Stimulated activated CD4-positive, alpha-beta T cell treated with anti-CD3 and anti-CD28 coated beads, Interleukin-12 subunit alpha, Interleukin-12 subunit beta, amount 100 ng/mL, for 4 hours (primary cell): ENCODE measurements at places on chromosomes 3 and 15.
A peak's percentile ranks its signal among the peaks of the same experiment; 100 is the strongest.

DNA sequence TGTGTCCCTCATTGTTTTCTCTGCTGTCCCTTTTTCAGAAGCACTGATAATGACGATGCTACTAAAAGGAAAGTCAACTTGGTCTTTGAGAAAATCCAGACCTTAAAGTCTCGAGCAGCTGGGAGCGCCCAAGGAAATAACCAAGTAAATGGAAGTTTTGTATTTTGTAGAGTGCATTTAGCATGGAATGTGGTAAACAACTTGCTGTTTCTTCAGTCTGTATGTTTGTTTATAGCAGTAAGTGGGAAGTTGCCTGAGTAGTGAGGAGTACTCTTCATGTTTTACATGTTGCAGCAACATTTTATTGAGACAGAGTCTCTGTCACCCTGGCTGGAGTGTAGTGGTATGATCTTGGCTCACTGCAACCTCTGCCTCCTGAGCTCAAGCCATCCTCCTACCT lies 66.0 kb downstream of the CGNL1 start:
- DNase-seq, result no peak

- DNase-seq, result no peak
These were observed 100.4 kb downstream of the PCCB start for GRCh38 chr3:136350557-136350956.

DNA sequence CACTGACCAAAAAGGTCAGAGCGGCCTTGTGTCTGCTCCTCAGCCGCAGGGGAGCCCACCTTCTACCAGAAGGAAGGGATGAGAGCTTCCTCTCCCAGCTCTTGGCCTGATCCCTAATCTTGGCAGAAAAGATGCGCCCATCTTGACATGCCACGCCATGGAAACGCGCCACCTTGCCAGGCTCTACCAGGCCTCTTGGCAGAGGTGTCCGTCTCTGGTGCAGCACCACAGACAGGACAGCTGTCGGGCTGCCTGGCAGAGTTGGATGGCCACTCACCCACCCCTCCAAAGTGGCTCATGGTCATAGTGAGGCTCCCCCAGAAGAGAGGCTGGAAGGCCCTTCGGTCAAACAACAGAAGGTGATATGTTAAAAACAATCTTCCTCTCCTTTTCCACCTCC lies 105.2 kb downstream of the LIPC start:
- DNase-seq, result no peak

- no peak for DNase-seq
These were observed 157.1 kb upstream of the TMC3 start for GRCh38 chr15:81531109-81531592.

DNA sequence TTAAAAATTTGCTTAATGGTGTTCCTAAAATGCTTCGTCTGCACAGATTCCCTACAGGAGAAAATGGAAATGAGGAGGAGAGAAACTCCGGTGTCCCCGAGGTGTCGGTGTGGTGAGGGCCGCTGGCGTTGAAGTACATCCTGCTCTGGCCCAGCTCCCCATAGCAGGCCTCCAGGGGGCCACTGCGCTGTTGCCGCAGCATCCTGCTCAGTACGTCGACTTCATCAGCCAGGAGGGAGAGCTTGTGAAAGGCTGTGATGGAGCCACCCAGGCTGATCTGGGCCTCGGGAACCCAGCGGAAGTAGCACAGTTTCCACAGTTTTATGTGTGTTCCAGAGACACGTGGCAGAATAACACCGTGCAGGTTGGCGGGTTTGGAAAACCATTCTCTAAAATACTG lies 37.8 kb downstream of the FAN1 start:
- DNase-seq, result no peak

- no peak for DNase-seq
These were observed 62.4 kb downstream of the RAD18 start for GRCh38 chr3:8900869-8901268.

DNA sequence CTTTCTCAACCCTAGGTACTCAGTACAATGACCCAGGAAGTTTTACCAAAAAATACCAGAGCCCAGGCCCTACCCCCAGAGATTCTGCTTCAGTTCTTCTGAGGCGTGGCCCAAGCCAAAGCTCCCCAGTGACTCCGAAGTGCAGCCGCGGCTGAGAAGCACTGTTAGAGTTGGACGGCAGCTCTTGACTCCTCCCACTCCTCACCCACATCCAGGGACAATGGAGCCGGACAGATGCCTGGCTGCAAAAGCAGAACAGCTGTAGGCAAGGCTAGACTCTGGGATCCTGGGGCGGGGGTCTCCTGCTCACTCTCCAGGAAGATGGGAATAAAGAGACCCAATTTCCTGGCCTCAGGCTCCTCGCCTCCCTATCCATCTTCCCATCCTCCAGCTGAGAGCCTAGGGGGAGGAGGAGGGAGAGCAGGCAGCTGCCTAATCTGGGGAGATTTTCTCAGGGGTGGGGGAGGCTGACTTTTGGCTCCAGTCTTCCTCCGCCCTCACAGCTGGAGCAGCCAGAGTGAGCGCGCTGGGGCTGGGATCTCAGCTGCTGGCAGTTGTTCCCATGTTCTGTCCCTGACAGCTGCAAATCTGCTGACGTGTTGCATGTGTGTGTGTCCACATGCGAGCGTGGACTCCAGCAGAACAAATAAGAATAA lies 223.8 kb downstream of the OPA1 start:
- DNase-seq, result no peak

DNA sequence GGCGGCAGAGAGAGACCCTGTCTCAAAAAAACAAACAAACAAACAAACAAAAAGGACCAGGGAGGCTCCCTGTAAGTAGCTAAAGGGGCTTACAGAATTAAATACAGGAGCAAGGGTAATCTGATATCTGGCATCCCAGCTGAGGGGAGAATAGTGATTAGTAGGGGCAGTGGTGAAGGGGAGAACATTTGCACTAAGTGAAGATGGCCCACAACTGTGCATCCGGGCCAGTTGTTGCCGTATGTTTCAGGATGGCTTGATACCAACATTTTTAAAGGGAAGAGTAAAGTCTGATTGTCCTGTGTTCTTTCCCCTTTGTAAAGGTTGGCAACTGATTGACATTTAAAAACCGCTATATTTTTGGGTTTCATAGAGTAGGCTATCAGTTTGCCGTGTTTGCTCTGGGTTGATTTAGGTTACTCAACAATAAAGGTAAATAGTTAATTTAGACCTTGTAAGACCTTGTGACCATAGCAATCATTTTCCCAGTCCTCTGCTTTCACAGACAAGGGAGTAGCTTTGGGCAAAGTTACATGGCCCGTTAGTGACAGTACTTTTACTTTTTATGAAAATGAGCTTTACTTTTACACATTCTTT lies 167.8 kb downstream of the PTPRG start:
- no peak for DNase-seq

DNA sequence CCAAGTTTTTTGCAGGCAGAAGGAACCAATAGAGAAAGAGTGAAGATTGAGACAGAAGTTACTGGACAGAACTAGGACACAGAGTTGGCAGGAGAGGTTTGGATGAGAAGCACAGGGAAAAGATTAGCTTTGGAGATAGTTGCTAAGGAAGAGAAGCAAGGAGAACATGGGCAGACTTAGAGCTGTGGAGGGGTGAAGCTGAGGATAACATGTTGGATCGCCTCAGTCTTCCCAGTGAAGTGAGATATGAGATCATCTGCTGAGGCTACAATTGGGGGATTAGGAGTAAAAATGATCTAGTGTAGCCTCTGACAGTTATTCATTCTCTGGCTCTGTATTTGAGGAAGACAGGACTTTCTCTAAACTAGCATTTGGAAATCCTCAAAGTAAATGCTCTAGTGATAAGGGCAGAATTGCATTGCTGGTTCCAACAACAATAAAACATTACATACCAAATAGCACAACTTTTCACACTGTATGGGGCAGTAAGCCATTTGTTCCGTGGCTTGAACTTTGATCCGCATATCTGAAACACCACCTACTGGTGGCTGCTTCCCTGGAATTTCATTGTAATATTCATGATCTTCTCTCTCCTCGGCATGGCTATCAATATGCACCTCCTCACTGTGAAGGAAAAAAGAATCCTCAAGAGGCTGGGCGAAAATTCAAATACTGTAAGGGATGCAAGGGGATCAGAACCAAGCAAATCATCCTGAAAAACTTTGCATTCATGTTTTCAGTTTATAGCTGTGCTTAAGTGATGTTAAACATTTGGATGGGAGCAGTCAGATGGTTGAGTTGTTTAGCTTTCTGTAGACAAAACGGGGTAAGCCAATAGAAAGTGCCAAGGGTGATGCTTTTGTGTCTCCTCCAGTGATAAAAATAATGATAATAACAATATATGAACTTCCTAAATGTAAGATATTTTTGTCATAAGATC lies 22.2 kb upstream of the EID1 start:
- no peak for DNase-seq

DNA sequence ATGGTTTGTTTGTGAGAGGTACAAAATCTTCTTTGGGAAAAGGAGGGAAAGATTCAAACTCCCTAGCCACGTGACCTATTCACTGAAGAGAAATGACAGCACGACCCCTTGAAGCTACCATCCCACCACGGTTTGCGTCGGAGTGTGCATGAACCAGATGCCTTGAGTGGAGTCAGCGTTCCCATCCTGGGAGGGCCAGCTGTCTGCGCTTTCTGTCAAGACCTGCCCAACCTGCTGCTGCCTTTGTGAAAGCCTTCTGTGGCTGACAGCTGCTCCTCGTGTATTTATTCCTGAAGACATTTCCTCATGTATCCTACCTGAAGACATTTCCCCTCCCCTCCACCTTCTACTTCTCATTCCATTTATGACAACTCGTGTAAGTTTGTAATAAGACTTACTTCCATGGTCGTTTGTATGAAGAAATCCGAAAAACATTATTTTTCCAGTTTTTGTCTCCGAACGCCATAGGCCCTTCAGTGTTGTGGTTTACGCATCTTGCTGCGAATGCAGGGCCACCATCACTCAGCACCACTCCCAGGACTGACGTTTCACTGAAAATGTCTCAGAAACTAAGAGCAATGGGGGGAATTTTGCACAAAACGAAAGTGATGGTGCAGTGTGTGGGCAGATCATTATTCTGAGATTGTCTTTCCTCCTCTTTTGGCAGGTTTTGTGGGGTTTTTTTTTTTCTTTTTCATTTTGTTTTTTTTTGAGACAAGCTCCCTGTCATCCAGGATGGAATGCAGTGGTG lies 18.9 kb downstream of the EBLN2 start:
- no peak for DNase-seq

DNA sequence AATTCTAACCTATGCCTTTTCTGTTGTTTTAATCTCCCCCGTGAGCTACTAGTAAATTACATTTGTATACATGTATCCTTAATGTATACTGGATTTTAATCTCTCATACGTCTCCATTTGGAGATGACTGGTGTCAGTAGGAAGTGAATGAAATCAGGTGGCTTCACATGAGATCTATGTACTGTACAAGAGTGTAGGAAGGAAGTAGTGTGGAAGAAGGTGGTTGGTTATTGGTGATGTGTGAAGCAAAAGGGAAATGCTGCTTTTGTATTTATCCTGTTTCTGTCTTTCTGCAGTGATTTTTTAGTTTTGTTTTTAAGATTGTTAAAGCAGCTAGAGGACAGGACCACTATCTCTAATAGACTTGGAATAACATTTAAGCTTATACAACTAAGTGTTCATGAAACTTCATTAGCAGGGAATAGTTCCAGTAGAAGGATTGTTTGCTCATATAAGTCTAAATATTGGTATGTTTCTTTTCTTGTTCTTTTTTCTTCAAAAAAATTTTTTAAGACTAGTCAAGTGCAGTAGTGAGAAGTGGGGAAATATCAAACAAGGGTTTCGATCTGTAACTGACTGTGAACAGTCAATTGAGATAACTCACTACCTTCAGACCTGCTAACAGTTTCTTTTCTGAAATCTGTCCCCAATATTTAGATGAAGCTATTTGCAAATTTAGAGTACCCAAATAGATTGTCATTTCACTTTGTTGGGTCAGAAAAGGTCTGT lies 15.3 kb downstream of the SNX1 start:
- DNase-seq, result no peak

GRCh38 chr3:149702691-149703441 lies 45.0 kb upstream of the WWTR1 start:
- no peak for DNase-seq

DNA sequence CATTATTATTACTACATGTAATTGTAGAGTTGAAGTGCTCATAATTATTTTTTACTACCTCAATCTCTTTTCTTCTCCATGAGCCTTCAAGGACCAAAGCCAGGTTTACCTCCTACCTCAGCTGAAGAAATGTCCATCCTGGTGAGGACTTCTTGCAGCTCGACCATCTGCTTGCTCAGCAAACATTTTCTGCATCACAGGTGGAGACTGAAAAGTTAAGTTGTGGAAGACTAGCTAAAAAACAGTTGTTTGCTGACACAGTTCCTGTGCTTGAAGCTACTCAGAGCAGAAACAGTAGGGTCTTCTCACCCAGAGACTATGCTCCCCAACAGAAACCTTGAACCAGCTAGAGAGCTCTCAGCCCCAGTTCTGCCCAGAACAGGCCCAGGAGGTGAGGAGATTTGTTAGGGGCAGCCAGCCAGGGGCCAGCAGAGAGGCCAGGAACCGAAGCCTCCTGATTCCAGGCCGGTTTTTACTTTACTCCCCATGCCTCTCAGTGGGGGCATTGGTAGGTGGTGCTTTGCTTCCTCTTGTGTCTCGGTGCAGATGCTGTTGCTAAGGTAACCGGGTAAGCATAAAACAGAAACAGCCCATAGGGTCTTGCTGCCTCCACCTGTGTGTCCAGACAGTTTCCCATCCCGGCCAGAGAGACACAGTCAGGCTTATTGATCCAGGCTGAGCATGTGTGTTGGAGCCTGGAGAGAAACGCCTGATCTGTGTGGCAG lies 54.9 kb downstream of the CCNL1 start:
- DNase-seq, result no peak

GRCh38 chr3:140931801-140932200 lies 9.8 kb upstream of the SLC25A36 start:
- no peak for DNase-seq

DNA sequence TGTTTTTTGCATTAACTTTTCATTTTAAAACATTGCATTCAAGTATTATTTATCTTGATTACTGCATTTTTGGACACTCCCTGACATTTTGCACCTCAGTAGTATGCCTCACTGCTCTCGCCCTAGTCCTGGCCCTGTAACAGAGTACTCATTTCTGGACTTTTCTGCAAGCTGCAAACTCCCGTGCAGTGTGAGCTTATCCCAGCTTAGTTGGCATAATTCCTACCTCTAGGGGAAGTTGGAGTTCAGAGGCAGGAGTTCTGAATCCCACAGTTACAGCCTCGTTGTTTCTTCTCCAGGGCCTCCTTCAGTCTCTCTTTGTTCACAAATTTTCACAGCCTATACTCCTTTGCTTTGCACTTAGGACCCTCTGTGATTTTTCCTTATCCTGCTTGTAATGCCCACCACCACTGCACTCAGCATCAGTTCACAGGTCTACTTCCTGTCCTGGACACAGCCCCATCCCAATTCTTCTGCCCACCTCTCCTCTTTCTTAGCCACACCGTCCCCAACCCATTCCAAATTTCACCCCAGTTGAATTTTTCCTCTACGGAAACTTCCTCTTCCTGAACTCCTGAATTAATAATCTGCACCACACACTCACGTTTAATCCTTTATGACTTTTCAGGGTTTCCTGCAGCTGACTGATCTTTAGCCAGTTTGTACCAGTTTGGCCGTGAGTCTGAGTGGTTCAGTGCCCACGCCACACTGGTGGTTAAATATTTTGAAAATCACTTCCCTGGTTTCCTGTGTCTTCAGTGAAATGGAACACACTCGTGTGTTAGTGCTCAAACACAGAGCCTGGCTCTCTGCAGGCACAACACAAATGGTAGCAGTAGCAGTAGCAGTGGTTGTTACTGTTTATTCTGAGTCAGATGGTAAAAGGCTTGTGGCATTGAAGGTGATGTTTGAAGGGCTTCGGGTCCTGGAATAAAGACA lies 6.3 kb upstream of the CTSH start:
- no peak for DNase-seq

- peak; percentile 21 for DNase-seq
These were observed 64.8 kb downstream of the RFTN1 start for GRCh38 chr3:16448639-16449070.
